NCI-H446 (cell line): ENCODE measurements at places on chromosomes 6 and 20.

DNA sequence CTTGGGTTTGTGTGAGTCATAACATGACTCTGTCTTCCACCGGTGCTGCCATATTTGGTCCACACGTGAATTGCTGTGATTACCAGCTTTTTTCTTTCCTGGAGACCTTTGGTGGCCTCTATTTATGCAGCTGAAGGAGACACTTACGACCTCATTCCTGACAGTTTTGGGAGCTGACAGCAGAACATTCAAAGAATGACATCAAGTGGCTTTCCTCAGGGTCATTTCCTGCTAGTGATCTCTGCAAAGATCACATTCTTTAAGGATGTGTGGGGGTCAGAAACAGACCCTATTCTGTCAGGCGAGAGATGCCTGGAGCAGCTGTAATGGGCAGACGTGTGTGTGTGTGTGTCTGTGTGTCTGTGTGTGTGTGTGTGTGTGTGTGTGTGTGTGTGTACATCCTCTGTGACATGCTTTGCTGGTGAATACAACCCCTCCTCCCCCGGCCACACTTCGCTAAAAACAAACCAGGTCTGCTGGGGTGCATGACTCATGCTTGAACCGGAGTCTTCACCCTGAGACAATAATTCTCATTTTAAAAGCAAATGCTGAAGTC, 115.6 kb downstream of the TMEM170B start:
- DNase-seq = no peak

GRCh38 chr6:24719125-24719971, at the start of gene C6orf62:
Gene C6orf62, minus strand, starts transcription at chr6:24719154. Its CDS starts 486 bp downstream, at chr6:24718668.
- DNase-seq = no peak

DNA sequence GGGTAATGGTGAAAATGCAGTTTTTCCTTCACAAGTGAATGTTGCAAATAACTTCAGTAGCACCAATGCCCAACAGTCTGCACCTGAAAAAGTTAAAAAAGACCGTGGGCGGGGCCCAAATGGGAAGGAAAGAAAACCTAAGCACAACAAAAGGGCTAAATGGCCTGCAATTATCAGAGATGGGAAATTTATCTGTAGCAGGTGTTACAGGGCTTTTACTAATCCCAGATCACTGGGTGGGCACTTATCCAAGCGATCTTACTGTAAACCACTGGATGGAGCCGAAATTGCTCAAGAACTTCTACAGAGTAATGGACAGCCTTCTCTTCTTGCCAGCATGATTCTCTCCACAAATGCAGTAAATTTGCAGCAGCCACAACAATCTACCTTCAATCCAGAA, 64.8 kb upstream of the SMIM8 start:
- DNase-seq = no peak

- DNase-seq = no peak
Measured at GRCh38 chr6:133277228-133277899, 36.2 kb downstream of the EYA4 start.

GRCh38 chr6:150327117-150327774, 41.6 kb upstream of the IYD start:
- DNase-seq = no peak

DNA sequence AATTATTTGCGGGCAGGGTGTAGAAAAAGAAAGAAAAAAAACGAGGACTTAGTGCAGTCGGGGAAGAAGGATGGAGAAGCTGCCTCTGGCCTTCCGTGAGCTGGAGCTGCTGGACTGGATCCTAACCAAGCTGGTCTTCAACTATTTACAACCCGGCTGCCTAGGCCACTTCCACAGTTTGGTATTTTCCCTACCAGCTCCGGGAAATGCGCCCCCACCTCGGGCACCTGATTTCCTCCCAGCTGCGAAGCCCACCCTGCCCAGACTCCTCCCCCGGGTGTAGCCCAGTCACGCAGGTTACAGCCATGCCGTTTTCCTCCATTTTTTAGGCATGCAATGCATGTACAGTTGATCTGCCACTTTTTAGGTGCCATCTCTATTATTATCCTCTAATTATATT, 21.2 kb downstream of the THEMIS start:
- no peak for DNase-seq

GRCh38 chr6:8245726-8246125, 143.4 kb upstream of the EEF1E1 start:
- DNase-seq = no peak

DNA sequence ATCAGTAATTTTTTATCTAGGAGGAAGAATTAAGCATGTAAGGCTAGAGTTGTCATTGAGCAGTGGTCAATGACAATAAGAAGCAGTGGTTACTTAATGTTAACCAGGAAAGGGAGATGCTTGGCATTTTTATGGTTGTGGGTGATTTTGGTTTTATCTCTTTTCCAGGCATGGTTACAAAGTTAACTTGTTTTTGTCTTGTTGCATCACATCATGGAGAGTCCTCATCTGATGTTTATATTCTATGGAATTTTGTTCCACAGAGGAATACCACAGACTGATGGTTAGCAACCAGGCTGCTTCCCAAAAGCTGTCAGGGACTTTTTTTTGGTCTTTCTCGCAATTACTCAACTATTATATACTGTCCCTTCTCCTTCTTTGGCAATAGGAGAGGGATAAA, 32.7 kb downstream of the OPRM1 start:
- no peak for DNase-seq

- DNase-seq = no peak
Measured at GRCh38 chr6:53461041-53461656, 83.8 kb downstream of the GCLC start.

- DNase-seq = no peak
Measured at GRCh38 chr6:169289619-169290339, 36.1 kb upstream of the THBS2 start.

GRCh38 chr20:58174708-58175280, 53.7 kb downstream of the ANKRD60 start:
- no peak for DNase-seq

GRCh38 chr6:105034470-105034869, 77.6 kb downstream of the LIN28B start:
- no peak for DNase-seq

- DNase-seq = peak; percentile 58
Measured at GRCh38 chr6:34964564-34964963, 75.5 kb downstream of the ANKS1A start.

GRCh38 chr20:40521962-40522361, 167.1 kb downstream of the MAFB start:
- no peak for DNase-seq

GRCh38 chr6:131532580-131533039, 40.4 kb upstream of the ARG1 start:
- DNase-seq = no peak

- no peak for DNase-seq
Measured at GRCh38 chr6:99618649-99619408, 12.2 kb downstream of the PRDM13 start.

DNA sequence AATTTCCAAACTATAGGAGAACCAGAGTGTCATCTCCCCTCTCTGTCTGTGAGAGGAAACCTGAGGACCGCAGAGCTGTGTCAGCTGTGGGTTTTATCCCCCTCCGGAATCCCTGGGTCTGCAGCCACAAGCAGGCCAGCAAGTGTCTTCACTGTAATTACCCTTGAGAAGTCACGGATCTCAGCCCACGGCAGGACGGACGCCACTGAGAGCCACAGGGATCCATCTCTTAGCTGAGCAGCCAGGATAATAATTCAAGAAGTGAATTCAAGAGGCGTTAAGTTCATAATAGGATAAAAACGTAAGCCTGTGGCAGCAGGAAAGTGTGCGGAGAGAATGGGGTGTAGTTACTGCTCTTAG, 37.0 kb downstream of the DLL1 start:
- DNase-seq = no peak

GRCh38 chr6:106086814-106087175, 659 bp downstream of the PRDM1 start:
- no peak for DNase-seq

- DNase-seq = no peak
Measured at GRCh38 chr20:6044115-6044514, 9.7 kb downstream of the LRRN4 start.

GRCh38 chr6:5665173-5665572, 341.6 kb downstream of the NRN1 start:
- DNase-seq = no peak

- no peak for DNase-seq
Measured at GRCh38 chr6:142746524-142746923, 198.5 kb downstream of the HIVEP2 start.
